ENCODE measurements at places on chromosomes 7 and 10.

DNA sequence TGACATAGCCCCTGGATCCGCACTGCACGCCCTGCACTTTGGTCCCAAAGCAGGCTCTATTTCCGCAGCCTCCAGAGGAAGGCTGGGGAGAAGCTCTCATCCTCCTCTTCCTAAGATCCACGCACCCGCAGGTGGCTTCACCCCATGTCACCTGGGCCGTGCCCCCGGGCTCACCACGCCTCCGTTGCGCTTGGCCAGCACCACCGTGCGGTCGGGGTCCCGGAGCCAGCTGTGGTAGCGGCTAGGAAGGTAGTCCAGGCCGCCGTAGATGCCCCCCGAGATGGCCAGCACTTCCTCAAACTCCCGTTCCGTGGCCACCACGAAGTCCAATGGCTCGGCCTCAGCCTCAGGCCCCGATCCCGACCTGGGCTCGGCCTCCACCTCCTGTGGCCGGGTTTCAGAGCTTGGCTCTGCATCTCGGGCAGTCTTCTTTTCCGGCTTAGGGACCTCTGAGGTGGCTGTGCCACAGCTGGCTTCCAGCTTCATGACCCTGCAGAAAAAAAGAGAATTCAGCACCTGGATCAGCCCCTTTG is 5.7 kb downstream of the NAT16 start:
- DNase-seq, result no peak

- DNase-seq, result no peak
Measured at GRCh38 chr10:60271319-60272040, 118.2 kb downstream of the ANK3 start.

DNA sequence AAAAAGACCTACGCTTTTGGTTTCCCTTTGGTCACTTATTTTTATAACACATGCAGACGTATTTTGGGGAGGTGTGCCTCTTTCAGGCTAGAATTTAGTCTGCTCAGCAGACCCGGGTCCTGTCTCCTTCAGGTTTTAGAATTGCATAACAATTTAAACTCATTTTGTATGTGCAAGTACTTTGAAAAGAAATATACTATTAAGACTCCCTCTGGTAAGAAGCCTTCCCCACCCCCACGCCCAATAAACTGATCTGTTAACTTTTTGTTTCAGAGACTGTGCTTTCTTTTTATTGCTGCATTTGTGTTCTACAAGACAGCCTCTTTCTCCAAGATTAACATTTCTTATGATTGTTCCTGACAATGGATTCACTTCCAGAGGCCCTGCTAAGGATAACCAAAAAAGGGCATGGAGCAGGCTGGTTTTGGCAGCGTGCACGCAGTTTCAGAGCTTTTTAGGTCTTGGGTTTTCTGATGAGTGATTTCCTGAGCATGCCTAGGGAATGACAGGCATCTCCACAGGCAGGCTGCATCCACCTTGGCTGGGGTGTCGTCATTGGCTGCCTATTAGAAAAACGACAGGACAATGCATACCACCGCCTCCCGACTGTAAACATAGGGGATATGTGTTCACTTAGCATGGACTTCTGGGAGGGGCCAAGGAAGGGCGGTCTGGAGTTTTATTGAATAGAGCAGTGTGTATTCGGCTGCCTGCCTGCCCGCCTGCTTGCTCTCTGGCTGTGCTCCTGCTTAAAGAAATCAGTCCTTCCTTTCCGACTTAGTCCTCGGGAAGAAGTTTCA is at the start of gene CALD1:
Gene CALD1 (plus strand): TSS at position 694 of the 800 bp plus-strand sequence. CDS start 88,100 bp downstream, outside the sequence.
- DNase-seq, result no peak

- no peak for DNase-seq
Measured at GRCh38 chr7:55969391-55969790, 5.0 kb downstream of the NIPSNAP2 start.

DNA sequence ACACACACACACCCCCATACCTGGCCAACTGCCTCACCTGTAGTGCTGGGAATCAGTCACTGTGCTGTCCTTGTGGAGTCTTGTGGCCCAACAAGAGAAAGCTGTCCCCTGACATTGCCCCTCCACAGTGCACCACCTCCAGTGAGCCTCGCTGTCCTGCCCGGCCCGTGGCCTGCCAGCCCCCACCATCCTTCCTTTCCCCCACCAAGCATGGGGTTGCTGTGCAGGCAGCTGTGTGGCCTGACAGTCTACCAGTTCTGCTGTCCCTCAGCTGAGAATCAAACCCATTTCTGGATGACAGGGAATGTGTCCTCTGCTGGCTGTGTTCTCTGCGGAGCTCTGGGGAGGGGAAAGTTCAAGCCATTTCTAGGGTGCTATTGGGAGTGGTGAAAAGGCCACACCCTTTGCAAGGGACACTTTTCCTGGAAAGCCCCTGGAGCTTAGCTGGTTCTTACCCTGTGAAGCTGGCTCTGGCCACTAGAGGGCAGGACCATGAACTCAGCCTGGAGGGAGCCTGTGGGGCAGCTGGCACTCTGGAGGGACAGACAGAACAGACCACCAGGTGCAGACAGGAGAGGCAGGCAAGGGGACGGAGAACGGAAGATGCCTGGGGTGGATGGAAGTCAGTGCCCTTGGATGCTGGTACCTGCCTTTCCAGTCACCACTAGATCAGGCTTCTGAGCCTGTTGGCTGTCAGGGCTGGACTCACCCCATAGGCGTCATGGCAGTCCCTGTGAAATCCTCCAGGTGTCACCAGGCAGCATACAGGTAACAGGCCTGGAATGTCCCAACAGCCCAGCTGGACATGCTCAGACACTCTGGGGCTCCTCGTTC is 10.5 kb upstream of the MTPAP start:
- peak; percentile 22 for DNase-seq

- no peak for DNase-seq
Measured at GRCh38 chr7:104625956-104626355, 297.6 kb downstream of the LHFPL3 start.

- DNase-seq, result no peak
Measured at GRCh38 chr10:68665841-68666240, 55.2 kb upstream of the CCAR1 start.

DNA sequence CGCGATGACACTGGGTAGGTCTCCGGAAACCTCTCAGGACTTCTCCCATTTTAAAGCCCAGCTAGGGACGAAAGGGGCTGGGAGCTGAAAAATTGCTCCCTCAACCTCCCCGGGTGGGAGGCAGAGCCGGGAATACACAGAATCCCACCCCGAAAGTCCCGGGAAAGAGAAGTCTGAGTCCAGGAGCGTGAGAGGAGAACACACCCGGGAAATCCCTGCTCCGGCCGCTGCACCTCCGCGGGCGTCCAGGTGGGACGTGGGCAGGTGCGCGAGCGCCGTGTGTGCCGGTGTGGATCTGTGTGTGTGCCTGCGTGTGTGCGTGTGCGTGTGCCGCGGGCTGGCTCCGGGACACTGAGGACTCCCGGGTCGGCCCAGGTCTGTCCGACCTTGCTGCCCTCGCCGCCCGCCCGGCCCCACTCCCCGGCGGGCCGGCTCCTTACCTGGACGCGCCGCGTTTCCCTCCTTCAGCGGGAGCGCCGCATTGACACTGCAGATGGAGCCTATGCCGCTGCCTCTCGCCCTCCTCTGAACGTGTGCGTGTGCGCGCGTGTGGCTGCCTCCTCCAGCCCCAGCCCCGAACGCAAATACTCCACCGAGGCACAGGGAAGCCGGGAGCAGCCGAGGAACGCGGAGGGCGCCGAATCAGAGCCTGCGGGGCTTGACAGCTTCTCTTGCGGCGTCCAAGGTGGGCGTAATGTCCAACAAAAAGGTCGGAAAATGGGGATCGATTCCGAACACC is at the start of gene PLXNA4:
Gene PLXNA4 (minus strand): TSS at position 489 of the 739 bp plus-strand sequence. CDS start 67,777 bp downstream, outside the sequence.
- no peak for DNase-seq

GRCh38 chr7:27361522-27361921 is 118.9 kb downstream of the EVX1 start:
- no peak for DNase-seq

- DNase-seq, result no peak
Measured at GRCh38 chr7:139058943-139059342, 23.1 kb upstream of the ZC3HAV1L start.

DNA sequence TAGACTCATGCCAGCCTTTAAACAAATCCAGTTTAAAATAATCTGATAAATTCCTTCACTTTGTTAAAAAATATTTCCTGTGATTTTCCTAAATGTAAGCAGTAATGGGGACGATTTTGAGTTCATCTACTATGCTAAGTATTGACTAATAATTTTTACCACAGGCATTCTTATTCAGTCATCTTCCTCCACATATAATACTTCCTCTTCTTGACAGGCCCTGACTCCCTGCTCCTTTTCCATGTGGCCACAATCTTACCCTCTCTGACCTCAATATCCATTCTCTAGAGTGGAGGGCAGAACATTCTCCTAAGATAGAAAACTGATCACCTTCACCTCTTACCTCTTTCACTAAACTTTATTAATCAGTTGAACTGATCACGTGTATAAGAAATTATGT is 7.8 kb downstream of the DNAJC2 start:
- DNase-seq, result no peak

GRCh38 chr10:69884024-69884367 is 82.3 kb downstream of the COL13A1 start:
- DNase-seq, result no peak

DNA sequence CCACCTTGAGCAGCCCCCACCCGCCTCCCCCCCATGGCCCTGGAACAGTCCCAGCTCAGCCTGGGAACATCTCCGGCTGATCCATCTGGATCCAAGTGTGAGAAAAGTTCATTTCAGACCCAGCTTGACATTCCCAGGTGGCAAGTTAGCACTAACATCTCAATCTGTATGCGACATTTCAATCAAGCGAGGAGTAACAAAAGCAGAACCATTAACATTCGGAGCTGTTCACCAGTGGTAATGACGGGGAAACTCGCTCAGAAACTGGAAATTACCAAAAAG is 65.4 kb downstream of the PAX2 start:
- DNase-seq, result no peak

- no peak for DNase-seq
Measured at GRCh38 chr7:151299940-151300645, 41.5 kb upstream of the NUB1 start.

DNA sequence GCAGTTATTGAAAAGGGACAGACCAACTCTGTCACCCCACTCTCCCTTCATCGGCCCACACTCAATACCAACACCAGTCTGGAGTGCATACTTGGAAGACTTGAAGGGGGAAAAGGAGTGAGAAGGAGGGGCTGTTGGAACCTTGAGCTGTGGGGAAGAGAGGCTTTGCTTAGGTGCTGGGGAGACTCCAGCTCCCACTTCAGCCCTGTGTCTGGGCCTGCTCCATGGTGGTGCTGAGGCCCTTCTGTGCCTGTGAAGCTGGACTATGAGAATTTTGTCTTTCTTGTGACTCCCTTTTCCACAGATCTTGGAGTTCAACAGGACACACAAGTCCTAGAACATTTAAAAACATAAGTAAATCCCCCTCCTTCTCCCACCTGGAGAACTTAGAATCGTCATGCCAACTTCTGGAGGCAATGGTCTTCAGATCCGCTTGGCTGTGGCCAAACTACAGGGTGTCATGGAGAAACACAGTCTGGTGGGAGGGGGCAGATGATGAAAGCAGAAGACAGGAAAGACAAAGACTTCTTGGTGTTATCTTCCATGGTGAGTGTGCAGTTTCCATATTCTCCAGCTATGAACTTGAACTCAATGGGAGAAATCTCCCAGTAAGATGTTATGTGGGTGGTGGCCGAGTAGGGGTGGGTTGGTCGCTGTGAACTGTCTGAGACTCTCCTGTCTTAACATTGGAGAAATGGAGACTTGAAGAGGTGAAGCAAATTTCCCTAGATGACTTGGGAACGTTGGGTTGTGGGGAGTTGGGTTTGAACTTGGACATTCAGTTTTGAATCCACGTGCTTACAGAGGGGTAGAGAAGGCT is 18.4 kb upstream of the GIMAP8 start:
- no peak for DNase-seq

- no peak for DNase-seq
Measured at GRCh38 chr7:133547981-133548380, 295.1 kb downstream of the EXOC4 start.

GRCh38 chr10:72812753-72813430 is 80.6 kb upstream of the OIT3 start:
- no peak for DNase-seq

GRCh38 chr10:76453997-76454396 is 1022.6 kb downstream of the LRMDA start:
- DNase-seq, result no peak

GRCh38 chr10:113015201-113015600 is 65.2 kb downstream of the TCF7L2 start:
- DNase-seq, result no peak

GRCh38 chr7:64873517-64873916 is 29.6 kb upstream of the ZNF273 start:
- DNase-seq, result no peak

GRCh38 chr10:124322191-124322980 is 96.3 kb downstream of the OAT start:
- DNase-seq, result no peak
